NCI-H524 (cell line): ENCODE measurements at places on chromosomes 5 and 9.

DNA sequence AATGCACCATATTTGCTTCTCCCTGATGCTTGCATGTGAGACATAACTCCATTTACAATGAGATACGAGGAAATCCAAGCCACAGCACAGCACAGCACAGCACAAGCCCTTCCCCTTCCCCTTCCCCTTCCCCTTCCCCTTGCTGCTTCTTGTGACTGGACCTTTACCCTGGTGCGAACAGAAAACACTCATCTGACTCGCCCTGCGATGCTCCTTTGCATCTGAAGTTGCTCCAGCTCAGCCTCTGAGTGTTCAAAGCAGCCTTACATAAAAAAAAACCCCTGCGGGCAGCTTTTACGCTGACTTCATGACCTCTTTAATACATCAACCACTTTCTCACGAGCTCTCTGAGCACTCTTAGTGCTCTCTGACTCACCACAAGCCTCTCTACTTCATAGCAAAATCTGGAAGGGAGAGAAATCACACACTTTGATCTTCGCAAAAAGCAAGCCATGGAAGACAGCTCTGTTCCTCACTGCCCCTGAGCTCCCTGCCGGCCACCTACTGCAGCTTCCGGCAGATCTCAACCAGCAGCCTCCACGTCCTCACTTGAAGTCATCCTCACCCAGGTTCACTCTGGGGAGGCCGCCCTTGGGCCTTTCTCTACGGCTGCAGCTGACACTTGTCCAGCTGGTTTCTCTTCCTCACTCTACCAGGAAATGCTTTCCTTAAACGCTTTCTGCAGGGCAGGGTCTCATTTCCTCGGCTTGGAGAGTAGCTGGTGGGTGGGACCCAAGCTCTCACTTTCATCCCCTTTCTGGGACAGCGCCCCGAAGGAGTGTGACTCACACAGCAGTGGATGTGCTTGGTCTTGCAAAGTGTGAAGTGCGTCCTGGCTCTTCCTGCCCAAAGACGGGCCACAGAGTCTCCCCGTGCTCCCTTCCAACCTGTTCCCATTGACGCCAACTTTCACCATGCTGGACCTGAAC is 5.3 kb downstream of the SLC34A1 start:
- no peak for DNase-seq

DNA sequence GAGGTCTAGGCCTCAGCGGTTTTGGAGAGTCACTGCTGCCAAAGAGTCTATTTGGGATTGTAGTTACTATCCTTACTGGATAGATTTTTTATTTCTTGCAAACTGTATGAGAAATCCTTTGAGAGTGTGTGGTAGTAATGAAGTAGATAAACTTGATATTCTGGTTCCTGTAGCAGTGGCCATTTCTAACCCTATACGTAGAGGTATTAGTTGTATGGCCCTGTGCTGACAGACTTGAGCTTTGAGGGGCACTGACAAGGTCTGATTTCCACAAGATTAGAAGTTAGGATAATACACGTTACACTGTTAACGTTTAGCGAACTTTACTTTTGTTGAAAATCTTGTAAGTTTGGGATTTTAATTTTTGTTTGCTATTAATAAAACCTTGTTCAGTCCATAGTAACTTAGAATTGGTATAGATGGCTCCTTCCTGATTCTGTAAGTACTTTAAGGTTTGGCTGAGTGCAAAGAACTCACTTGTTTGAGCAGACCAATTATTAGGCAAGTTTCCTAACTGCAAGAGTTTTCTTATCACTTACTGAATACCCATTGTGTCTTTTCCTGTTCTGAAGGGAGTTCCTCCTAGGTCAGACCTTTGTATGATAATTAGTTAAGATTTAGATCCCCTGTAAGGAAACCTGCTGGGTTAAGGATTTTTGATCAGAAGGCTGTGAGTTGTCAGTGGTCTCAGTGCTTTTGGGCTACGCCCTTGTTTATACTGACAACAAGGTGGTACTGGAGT is 31.4 kb downstream of the GCNT1 start:
- DNase-seq: no peak

DNA sequence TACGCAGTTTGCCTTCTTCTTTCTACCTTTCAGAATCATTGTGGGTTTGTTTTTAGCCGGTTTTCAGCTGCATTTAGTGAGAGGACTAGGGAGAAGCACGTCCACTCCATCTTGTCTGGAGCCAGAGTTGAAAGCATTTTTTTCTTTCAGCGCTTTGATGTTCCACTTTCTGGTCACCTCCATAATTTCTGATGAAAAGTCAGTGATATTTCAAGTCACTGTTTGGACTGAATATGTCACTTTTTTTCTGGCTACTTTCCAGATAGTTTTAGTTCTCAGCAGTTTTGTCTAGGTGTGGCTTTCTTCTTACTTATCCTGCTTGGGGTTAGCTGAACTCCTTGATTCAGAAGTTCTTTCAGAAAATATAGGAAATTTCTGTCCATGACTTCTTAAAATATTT is 123.9 kb upstream of the IER5L start:
- no peak for DNase-seq

DNA sequence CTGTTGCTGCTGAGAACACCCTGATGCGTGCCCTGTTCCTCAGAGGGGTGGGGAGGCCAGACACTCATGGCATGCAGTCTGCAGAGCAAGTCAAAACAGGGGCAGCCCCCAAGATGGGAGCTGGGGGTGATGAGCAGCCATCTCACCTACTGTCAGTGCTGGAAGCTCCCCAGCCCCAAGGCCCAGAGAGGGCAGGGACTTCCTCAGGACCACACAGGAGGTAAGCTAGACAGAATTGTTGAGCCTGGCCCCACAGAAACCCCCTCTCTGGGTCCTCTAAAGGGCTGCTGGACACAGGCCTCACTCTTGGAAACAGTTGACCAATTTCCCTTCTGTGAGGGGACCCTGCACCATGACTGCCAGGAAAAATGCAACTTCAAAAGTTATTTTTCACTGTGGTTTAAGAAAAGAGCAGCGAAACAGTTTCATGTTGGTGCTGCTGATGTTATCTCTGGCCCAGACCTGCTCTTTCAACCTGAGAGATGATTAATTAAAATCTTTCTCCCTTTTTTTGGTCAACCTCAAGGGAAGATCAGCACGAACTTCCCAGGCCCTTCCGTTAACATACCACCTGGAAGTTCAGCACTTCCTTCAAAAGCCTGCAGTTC is 9.6 kb downstream of the CSF2 start:
- DNase-seq: no peak

GRCh38 chr5:125609011-125609410 is 814.2 kb upstream of the GRAMD2B start:
- DNase-seq: no peak
